ENCODE measurements at places on chromosomes 3 and 15.

- DNase-seq = no peak
Observed at GRCh38 chr15:70792171-70792573, 28.8 kb upstream of the UACA start.

DNA sequence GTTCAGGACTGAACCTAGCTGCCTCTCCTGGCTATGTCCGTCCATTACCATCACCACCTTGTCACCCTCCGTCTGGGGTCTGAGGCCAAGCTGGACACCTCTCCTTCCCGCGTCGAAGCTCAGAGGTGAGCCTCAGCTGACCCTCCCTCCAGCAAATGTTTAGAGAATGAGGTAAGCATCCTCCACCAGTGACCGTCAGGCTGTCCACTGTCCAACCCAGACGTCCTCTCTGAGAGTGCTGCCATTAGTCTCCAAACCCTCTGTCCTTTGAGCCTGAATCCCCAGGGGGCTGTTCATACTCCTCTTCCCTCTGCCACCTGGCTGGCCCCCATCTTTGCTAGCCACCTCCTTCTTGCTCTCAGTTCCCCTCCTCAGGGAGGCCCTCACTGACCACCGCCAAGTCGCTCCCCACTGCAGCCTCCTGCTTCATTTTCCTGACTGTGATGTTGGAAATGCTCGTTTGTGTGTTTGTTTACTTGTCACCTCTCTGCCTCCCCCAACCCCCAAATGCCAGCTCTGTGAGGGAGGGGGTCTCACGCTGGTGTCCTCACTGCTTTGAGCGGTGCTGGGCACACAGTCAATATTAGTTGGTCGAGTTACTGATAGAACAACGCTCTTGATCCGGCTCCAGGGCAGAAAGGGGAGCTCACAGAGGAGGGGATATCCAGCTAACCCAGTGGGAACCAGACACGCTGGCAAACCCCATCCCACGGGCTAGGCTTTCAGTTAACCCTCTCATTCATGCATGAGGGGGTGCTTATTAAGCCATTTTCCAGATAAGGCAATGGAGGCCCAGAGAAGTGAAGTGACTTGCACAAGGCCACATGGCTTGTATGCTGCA is 64.9 kb downstream of the IQSEC1 start:
- DNase-seq = no peak

DNA sequence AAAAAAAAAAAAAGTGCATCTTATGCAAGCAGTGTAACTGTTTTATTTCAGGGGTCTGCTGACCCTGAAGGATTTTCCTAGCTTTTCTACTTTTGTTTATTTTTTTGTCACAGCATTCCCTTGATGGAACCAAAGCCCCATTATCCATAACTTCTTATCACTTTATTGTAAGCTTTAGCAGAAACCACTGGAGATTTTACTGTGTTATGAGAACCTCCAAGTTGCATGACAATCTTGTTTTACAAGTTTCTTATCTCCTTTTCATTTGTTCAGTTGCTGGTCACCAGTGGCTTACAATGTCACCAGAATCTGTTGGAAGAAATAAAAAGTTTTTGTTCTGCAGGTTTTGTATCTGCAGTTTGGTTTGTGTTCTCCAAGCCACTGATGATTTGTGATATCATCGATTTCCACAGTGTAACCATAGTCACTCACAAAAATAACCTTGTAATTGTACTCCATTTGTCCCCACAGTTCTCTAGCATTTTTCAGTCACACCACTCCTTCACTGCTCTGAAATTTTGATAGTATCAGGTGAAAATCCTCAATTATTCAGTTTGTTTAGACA is 660.0 kb downstream of the RBMS3 start:
- DNase-seq = no peak

DNA sequence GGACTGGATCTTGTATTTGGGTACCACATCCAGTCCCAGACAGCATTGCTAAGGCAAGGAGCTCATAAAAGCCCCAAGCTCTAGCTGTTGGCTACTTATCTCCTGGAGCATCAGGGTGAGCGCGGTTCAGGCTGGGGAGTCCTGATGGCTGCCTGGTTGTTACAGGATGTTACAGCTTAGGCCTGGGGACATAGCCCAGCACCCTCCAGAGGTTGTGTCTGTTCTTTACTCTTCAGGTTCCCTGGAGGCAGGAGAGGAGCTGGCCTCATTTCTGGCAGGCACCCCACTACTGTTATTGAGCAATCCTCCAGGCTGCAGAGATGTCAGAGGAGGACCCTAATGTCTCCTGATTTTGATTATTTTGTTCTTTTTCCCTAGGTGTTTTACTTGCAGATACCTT is 26.6 kb downstream of the APBA2 start:
- no peak for DNase-seq

GRCh38 chr3:57818772-57819171 is 62.7 kb downstream of the SLMAP start:
- DNase-seq = no peak

- no peak for DNase-seq
Observed at GRCh38 chr3:37731895-37732294, 129.8 kb upstream of the CTDSPL start.

DNA sequence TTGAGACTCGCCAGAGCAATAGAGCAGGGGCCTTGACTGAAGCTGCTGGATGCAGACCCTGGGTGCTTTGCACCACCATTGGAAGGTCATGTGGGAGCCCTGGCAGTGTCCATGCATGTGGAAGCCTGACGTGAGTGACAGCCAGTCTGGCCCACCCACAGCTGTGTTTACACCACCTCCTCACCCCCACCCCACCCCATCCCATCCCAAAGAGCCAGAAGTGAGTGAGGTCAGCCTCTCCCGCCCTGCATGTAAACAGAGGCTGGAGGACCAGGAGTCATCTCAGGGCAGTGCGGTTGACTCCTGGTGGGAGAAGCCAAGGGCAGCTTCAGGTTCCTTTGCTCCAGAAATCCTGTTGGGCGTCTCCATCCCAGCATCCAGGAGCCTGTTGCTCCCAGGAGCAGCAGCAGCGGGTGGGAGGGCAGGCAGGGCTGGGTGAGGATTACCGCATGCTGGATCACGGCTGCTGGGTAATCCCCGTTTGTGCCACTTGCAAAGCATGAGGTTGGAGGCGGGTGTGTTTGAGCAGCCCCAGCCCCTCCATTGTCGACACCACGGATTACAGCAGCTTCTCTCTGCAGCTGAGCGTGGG is 44.6 kb downstream of the CORO2B start:
- no peak for DNase-seq
